Activated CD4-positive, alpha-beta T cell treated with anti-CD3 and anti-CD28 coated beads, Interleukin-2, amount 10 ng/mL, durations not matched to agents 7 days and 5 days (primary cell): ENCODE measurements at places on chromosomes 2 and 18. TPM values are rescaled to one million over a fixed set of nuclear protein-coding genes. Genes with fewer than 3 reads are reported as not detected.
A peak's percentile ranks its signal among the peaks of the same experiment; 100 is the strongest.

KCTD1 gene
- total RNA-seq = 5.3 TPM

DNA sequence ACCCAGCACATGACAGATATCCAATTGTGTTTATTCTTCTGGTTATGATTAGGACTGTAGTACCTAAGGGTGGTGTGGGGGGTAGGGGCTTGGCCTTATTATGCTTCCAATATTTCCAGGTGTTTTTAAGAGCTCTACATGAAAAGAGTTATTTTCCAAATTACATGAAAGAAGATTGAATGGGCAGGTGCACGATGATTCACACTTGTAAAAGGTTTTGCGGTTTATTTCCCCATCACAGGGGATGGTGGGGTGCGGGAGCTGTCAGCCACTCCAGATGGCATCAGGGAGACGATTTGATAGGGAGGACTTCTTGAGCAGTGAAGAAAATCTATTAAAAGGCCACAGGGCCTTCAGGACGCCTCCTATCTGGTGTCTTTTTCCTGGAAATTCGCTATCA lies 15.1 kb upstream of the CCBE1 start:
- no peaks in the 10 kb centered on the region for H3K27me3 ChIP-seq
- DNase-seq = no peak
- no peaks in the 10 kb centered on the region for H3K4me1 ChIP-seq
- H3K27ac ChIP-seq = no peak overlapping the region
- no peak overlapping the region for H3K4me3 ChIP-seq

DNA sequence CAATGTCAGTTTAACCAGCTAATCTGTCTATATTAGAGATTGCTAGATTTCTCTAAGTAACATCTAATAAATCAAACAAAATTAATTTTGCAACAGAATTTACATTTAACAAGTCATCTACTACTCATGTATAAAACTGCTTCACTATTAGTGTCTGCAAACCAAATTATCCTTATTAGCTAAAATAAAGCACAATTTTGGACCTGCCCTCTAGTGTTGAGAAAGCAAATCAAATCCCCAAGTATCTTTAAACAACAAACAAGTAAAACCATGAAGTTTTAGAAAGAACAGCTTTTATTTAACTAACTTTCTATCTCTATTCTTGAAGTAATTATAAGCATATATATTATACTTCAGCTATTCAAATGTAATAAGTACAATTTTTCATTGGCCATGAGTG lies 113.1 kb upstream of the SP3 start:
- H3K4me1 ChIP-seq = no peaks in the 10 kb centered on the region
- H3K36me3 ChIP-seq = peaks cover 11% of the 10 kb centered on the region
- H3K4me3 ChIP-seq = no peak overlapping the region
- H3K27ac ChIP-seq = no peak overlapping the region

GRCh38 chr2:239290618-239291474 lies 110.0 kb downstream of the HDAC4 start:
- H3K36me3 ChIP-seq = peaks cover 32% of the 10 kb centered on the region
- H3K27ac ChIP-seq = peak overlapping the region; percentile 99
- no peak overlapping the region for H3K4me3 ChIP-seq
- no peak for DNase-seq

GRCh38 chr2:172914341-172915008 lies 161.2 kb upstream of the MAP3K20 start:
- DNase-seq = no peak
- no peaks in the 10 kb centered on the region for H3K4me1 ChIP-seq
- H3K27ac ChIP-seq = no peak overlapping the region
- H3K27me3 ChIP-seq = no peaks in the 10 kb centered on the region
- no peak overlapping the region for H3K4me3 ChIP-seq
- H3K36me3 ChIP-seq = no peaks in the 10 kb centered on the region

- peaks cover under 1% of the 10 kb centered on the region for H3K27me3 ChIP-seq
- peaks cover 6% of the 10 kb centered on the region for H3K4me1 ChIP-seq
- H3K4me3 ChIP-seq = no peak overlapping the region
- H3K27ac ChIP-seq = no peak overlapping the region
Observed at GRCh38 chr18:54607213-54608027, 16.4 kb downstream of the DYNAP start.

DNA sequence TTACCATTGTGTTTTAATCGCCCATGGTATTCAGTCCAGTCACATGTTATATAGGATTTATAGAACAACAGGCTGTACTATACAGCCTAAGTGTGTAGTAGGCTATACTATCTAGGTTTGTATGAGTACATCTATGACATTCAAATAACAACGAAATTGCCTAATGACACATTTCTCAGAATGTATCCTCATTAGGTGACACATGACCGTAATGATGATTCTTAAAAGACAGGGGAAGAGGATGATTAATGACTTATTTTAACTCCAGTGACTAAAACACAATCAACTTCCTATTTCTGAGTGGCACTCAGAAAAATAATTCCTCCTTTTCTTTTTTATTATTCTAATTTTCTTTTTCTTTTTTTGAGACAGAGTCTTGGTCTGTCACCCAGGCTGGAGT lies 63.0 kb upstream of the ACSL3 start:
- DNase-seq = no peak
- H3K4me1 ChIP-seq = no peaks in the 10 kb centered on the region
- no peaks in the 10 kb centered on the region for H3K36me3 ChIP-seq
- peaks cover 4% of the 10 kb centered on the region for H3K27me3 ChIP-seq
- no peak overlapping the region for H3K27ac ChIP-seq

GRCh38 chr2:23112517-23112916 lies 272.5 kb upstream of the KLHL29 start:
- H3K27ac ChIP-seq = no peak overlapping the region
- no peak overlapping the region for H3K4me3 ChIP-seq
- no peaks in the 10 kb centered on the region for H3K36me3 ChIP-seq

SNORC gene
- 0.97 TPM for total RNA-seq

GRCh38 chr2:69988086-69988635 lies 26.7 kb upstream of the ASPRV1 start:
- H3K36me3 ChIP-seq = no peaks in the 10 kb centered on the region
- H3K4me1 ChIP-seq = peaks cover 1% of the 10 kb centered on the region
- H3K4me3 ChIP-seq = no peak overlapping the region
- H3K27me3 ChIP-seq = no peaks in the 10 kb centered on the region
- no peak overlapping the region for H3K27ac ChIP-seq

GRCh38 chr18:78675231-78675630 lies 304.4 kb upstream of the SALL3 start:
- no peak overlapping the region for H3K4me3 ChIP-seq
- no peaks in the 10 kb centered on the region for H3K36me3 ChIP-seq
- DNase-seq = no peak
- no peak overlapping the region for H3K27ac ChIP-seq

DNA sequence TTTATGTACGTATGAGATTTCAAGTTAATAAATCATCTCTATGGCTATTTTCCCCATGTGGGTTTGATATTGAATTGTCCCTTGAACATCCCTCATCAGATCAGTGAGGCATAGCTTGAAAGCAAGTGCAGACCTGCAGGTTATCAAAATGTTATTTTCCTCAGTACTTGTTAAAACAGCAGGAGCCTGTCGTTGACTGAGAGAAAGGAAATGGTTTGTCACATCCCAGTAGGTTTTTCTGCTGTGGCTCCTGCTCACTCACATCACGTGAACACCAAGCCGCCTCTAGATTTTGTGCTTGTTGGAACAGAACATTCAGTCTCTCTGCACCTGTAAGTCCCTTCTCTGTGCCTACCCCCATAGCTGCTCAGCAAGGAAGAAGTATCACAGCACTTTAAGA lies 340.3 kb downstream of the CELF4 start:
- no peak for DNase-seq
- no peaks in the 10 kb centered on the region for H3K27me3 ChIP-seq
- no peaks in the 10 kb centered on the region for H3K4me1 ChIP-seq
- no peak overlapping the region for H3K4me3 ChIP-seq
- no peak overlapping the region for H3K27ac ChIP-seq

- H3K36me3 ChIP-seq = no peaks in the 10 kb centered on the region
- no peak overlapping the region for H3K4me3 ChIP-seq
- peaks cover 22% of the 10 kb centered on the region for H3K27me3 ChIP-seq
- no peak overlapping the region for H3K27ac ChIP-seq
Observed at GRCh38 chr2:239455436-239456203, 54.8 kb upstream of the HDAC4 start.

GRCh38 chr2:240507060-240507777 lies 50.6 kb downstream of the ANKMY1 start:
- no peak for DNase-seq
- H3K27me3 ChIP-seq = no peaks in the 10 kb centered on the region
- H3K4me1 ChIP-seq = no peaks in the 10 kb centered on the region
- H3K36me3 ChIP-seq = no peaks in the 10 kb centered on the region

- H3K27me3 ChIP-seq = peaks cover 33% of the 10 kb centered on the region
- no peak overlapping the region for H3K4me3 ChIP-seq
- no peaks in the 10 kb centered on the region for H3K36me3 ChIP-seq
- DNase-seq = no peak
- no peaks in the 10 kb centered on the region for H3K4me1 ChIP-seq
Observed at GRCh38 chr2:50347358-50348044, 684.4 kb downstream of the NRXN1 start.

ADCYAP1 gene
- not detected for total RNA-seq

KCNG2 gene
- total RNA-seq = not detected

GRCh38 chr2:58521803-58522554 lies 280.9 kb upstream of the FANCL start:
- no peaks in the 10 kb centered on the region for H3K36me3 ChIP-seq
- H3K27ac ChIP-seq = no peak overlapping the region
- DNase-seq = no peak
- no peak overlapping the region for H3K4me3 ChIP-seq
- peaks cover 25% of the 10 kb centered on the region for H3K27me3 ChIP-seq

DNA sequence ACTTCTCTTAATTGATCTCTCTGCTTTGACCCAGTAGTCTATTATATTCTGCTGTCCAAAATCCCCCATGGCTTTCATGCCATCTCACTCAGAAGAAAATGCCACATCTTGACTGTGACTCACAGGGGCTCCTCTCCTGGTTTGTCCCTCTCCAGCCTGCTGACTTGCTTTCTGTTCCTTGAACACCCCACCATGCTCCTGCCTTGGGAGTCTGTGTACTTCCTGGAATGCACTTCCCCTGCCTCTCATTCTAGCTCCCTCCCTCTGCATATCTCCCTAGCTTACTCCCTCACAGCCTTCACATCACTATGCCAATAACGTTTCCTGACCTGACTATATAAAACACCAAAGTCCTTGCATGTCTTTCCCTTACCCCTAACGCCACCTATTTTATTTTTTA lies 167.2 kb downstream of the TRIB2 start:
- no peak overlapping the region for H3K4me3 ChIP-seq
- H3K27me3 ChIP-seq = no peaks in the 10 kb centered on the region
- H3K36me3 ChIP-seq = no peaks in the 10 kb centered on the region

DNA sequence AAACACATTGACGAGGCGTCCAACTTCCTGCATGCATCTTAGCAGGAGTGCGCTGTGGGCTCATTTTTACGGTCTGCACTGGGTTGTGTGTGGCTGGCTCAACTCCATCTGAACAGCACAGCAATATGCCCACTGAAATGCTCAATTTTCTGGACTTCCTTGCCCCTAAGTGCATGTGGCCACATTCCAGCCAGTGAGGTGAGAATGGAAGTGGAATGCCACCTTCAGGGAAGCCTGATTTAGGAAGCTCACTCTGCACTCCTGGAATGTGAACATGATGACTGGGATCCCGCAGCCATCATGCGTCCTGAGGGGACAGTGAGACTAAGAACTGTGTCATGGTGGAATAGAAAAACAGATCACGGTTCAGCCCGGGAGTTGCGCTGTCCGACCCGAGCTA lies 76.2 kb downstream of the PSMG2 start:
- H3K4me1 ChIP-seq = peaks cover 9% of the 10 kb centered on the region
- DNase-seq = no peak
- H3K27me3 ChIP-seq = no peaks in the 10 kb centered on the region
- H3K4me3 ChIP-seq = no peak overlapping the region
- no peak overlapping the region for H3K27ac ChIP-seq

FBXO15 gene
- 0.89 TPM for total RNA-seq

ANKRD62 gene
- not detected for total RNA-seq

DNA sequence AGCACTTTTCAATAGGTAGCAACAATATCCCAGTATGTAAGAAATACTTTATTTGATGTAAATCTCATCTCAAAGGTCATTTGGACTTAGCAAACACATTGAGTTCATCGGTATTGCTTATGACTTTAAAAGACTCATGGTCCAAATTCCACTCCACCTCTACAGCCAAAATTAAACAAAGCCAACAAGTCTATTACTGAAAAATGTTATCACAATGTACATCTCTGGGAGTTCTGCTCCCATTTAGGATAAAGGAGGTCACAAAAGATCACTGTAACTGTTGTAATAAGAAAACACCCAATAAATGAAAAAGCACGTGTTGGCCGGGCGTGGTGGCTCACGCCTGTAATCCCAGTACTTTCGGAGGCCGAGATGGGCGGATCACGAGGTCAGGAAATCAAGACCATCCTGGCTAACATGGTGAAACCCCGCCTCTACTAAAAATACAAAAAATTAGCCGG lies 50.0 kb downstream of the ESCO1 start:
- H3K36me3 ChIP-seq = peaks cover 47% of the 10 kb centered on the region
- H3K4me3 ChIP-seq = no peak overlapping the region
- H3K4me1 ChIP-seq = no peaks in the 10 kb centered on the region

DNA sequence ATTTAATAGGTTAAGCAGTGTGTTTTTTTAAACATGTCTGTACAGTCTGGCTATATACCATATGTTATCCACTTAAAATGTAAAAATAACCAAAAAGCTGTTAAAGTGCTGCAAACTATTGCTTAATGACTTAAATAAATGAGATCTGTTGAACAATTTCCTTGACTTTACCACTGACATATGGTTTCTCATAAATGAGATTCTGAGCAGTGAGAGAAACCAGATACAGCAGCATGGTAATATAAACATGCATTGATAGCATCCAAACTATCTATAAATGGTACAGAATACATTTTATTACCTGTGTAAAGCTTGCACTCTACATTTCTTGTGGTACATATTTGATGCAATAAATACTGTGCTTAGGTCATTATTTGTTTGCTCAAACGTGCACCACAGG lies 36.3 kb upstream of the TTC21B start:
- H3K4me3 ChIP-seq = no peak overlapping the region
- no peaks in the 10 kb centered on the region for H3K4me1 ChIP-seq
- no peak overlapping the region for H3K27ac ChIP-seq
- peaks cover 4% of the 10 kb centered on the region for H3K27me3 ChIP-seq

CDH2 gene
- total RNA-seq = not detected

GRCh38 chr2:80392441-80392840 lies 87.9 kb upstream of the LRRTM1 start:
- no peak overlapping the region for H3K27ac ChIP-seq
- H3K27me3 ChIP-seq = no peaks in the 10 kb centered on the region
- H3K36me3 ChIP-seq = no peaks in the 10 kb centered on the region
- no peak for DNase-seq
- no peaks in the 10 kb centered on the region for H3K4me1 ChIP-seq

GRCh38 chr2:239953418-239954061 lies 71.6 kb downstream of the NDUFA10 start:
- H3K27me3 ChIP-seq = no peaks in the 10 kb centered on the region
- H3K27ac ChIP-seq = no peak overlapping the region
